Tibial artery (tissue), 4 donors: ENCODE measurements at places on chromosomes 13 and 19.

GRCh38 chr13:47168066-47168465 lies 271.2 kb upstream of the HTR2A start:
- no peak for DNase-seq

- DNase-seq = no peak
Measured at GRCh38 chr13:29020314-29020713, 200.2 kb downstream of the MTUS2 start.

DNA sequence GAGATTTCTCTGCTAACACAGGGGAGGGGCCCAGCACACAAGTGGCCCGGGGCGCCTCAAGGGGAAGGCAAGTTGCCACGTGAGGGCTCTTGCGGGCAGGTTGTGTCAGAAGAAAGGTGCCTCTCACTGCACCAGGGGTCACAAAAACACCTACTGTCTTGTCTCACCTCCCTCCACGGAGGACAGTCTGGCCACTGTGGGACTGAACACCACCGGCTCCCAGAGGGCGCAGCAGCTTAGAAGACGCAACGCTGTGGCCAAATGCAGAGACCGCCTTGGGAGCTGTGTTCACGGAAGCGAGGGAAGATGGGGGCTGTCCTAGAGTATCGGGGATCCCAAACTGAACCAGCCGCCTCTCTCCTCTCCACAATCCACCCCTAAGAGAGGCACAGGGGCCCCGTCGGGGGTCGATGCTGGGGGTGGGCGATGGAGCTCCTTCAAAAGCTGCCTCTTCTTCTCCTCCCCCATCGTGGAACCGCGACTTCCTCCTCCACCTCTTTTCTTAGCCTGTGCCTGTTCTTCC lies 177.5 kb downstream of the FOXO1 start:
- DNase-seq = no peak

GRCh38 chr13:51845574-51846318 lies 769 bp upstream of the TMEM272 start:
- DNase-seq = no peak

DNA sequence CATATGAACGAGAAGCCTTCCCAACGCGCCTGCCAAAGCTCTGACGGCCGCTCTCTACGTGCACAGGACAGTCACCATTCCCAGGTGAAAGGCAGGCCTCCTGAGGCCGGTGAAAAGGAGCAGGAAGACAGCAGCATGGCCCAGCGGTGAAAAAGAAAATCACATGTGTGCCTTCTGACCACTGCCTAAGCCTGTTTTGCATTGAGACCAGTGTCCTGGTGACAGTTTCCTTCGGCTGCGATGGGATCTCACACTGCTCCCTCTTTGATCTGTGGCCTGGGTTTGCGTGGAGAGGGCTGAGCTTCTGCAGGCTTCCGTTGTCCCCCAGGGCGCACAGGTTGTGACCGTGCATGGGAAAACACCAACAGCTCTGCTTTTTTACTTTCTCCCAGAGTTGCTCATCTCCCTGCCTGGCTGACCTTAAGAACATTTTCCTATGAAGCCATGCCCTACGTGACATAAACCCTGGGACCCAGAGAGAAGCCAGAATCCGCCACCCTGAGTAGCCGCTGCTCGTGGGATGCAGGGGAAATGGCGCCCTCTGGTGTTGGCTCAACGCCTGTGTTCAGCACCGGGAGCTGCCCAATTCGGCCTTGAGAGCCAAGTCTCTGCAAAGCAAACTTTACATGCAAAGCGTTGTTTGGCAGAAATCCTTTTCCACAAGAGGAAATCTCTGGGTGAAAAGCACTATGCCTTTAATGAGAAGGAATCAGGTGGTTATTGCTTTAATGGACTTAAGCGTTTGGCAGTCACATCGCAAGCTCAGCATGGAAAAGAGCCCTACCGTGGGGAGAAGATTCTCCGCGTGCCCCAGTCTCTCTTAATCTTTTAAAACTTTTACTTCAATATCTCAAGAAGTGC lies 112.2 kb upstream of the GPR12 start:
- no peak for DNase-seq

DNA sequence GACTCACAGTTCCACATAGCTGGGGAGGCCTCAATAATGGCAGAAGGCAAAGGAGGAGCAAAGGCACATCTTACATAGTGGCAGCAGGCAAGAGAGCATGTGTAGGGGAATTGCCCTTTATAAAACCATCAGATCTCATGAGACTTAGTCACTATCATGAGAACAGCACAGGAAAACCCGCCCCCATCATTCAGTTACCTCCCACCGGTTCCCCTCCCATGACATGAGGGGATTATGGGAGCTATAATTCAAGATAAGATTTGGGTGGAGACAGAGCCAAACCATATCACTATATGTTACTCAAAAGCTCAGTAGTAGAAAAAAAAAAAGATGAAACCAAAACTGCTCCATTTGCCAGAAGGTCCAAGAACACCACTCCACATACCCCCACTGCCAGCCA lies 58.5 kb downstream of the DNAJC15 start:
- DNase-seq = no peak

- DNase-seq = no peak
Measured at GRCh38 chr13:30440910-30441703, 18.8 kb downstream of the UBE2L5 start.

DNA sequence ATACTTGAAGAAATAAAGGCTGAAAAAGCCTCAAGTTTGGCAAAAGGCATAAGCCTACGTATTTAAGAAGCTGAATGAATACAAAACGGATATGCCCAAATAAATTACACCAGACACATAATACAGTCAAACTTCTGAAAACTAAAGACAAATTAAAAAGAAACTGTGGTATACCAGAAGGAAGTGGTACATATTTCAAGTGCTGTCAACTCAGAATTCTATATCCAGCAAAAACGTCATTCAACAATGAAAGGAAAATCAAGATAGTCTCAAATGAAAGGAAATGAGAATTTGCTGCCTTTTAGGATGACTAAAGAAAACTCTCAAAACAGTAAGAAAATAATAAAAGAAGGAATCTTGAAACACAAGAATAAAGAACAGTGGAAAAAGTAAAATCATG lies 69.5 kb downstream of the POLR1D start:
- DNase-seq = no peak
